ENCODE measurements at places on chromosomes 11 and 22. TPM values are rescaled to one million over a fixed set of nuclear protein-coding genes. Genes with fewer than 3 reads are reported as not detected.

Gene GPR83
- total RNA-seq, result not detected

Gene OTOG
- not detected for total RNA-seq

Gene RIMBP3C
- 0.19 TPM for total RNA-seq

Gene POTEH
- not detected for total RNA-seq

Gene ASPHD2
- 19.4 TPM for total RNA-seq
